ENCODE measurements at places on chromosomes 5 and 9.

GRCh38 chr9:6632516-6633183, 12.9 kb downstream of the GLDC start:
- DNase-seq, result peak; percentile 73

GRCh38 chr5:68319706-68320412, 104.3 kb downstream of the PIK3R1 start:
- DNase-seq, result no peak

DNA sequence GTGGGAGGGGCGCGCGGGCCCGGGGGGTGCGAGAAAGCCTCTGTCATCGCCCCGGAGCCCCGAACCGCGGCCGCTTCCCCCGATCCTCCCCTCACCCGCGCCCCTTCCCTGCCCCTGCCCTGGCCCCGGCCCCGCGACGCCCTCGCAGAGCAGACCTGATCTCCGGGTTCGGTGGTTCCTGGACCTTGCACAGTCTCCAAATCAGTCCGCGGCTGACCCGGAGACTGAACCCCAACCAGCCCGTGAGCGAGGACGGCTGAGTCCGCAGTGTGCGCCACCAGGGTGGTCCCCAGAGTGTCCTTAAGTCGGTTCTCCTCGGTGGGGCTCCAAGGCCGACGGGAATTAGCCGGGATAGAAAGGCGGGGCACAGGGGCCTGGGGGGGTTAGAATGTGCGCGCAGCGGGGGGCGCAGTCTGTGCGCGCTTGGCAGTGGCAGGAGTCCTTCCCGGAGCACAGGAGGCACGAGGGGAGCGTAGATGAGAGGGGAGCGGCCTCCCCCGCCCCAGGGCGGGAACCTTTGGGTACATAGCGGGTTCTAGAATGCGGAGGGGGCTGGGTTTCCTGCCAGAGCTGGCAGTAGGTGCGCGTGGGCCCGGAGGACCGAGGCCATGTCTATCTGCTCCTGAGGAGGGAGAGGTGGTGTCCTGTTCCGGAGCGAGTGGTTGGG, 779 bp downstream of the PKN3 start:
- peak; percentile 64 for DNase-seq

- no peak for DNase-seq
These were observed 464.7 kb downstream of the ZSWIM6 start for GRCh38 chr5:61796773-61797172.

GRCh38 chr9:27679338-27679737, 106.1 kb upstream of the C9orf72 start:
- DNase-seq, result no peak

DNA sequence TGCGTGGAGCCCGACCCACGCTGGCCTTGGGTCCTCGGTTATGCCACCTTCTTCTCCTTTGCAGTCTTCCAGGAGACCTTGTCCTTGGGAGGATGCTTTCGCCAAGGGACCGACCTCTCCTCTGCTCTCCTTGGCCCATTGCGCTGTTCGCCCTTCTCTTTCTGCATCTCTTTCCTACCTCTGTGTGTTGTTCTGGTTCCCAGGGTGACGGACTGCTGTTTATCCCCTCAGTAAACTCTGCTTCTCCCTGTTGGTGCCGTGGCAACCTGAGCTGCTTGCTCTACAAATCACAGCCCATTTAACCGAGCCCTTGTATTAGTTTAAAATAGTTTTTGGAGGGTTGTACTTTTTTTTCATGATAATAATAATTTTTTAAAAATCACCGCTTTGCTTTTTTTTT, 97.9 kb downstream of the DAPK1 start:
- DNase-seq, result no peak

GRCh38 chr5:165076686-165077085, 1571.3 kb downstream of the MAT2B start:
- no peak for DNase-seq

DNA sequence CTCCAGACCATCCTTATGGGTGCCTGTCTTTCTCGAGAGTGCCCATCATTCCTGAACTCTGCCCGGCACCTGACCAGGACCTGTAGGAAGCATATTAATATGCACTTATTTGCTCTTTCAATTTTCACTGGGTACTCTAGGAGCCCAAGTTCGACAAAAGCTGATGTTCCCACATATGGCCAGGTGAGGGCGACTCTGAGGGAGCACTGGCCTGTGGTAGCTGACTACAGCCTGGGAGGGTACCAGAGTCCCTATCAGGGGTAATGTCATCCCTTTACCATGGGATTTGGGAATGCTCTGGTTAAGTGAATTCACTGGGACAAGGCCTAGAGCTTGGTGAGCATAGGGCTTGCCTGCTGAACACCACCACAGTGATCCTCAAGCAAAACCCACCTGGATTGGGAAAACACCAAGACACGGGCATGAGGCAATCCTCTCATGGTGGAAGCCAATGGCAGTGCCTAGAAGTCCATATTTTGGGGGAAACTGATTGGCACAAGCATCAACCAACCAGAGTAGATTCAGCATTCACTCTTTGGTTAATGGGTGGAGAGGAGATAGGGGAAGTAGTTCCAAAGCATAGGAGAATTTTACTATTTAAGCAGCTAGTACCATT, 112.2 kb downstream of the MTX3 start:
- peak; percentile 33 for DNase-seq

- no peak for DNase-seq
These were observed 413.8 kb downstream of the KDM4C start for GRCh38 chr9:7171396-7172153.

- no peak for DNase-seq
These were observed 372.4 kb downstream of the KCNN2 start for GRCh38 chr5:114734238-114734637.

- no peak for DNase-seq
These were observed 32.3 kb downstream of the ERP44 start for GRCh38 chr9:100066539-100066938.

DNA sequence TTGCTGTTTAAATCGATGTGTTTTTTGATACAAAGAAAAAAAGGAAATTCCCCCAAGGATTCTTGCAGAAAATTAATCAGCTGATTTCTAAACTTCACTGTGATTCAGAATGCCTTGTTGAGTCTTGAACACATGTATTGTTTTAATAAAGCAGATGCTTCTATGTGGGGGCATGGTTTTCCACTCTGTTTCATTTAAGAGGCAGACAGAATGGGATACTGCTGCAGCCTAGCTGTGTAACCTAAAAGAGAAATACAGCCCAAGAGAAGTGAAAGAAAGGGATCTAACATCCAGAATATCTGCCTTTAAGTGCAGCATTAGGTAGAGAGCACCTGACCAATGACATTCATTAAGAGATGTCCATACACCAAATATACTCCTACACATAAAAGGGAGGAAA, 365.1 kb upstream of the CCNH start:
- no peak for DNase-seq

- no peak for DNase-seq
These were observed 385.0 kb downstream of the EFNA5 start for GRCh38 chr5:107285772-107286171.

GRCh38 chr5:142800776-142801494, 30.8 kb downstream of the ARHGAP26 start:
- DNase-seq, result no peak

- DNase-seq, result no peak
These were observed 424.6 kb upstream of the KLF4 start for GRCh38 chr9:107914151-107914550.

GRCh38 chr9:106980551-106981101, 117.7 kb downstream of the ZNF462 start:
- no peak for DNase-seq

DNA sequence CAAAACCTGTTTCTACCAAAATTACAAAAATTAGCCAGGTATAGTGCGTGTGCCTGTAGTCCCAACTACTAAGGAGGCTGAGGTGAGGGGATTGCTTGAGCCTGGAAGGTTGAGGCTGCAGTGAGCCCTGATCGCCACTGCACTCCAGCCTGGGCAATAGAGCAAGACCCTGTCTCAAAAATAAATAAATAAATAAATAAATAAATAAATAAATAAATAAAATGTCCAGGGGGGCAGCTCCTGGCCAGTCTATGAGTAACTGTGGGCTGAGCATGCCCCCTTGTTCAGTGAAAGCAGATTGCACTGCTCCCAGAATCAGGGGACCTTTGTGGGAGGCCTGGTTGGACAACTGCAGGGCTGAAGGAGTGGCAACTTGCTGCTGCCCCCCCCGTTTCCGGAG, 62.7 kb downstream of the PDE6A start:
- DNase-seq, result no peak

GRCh38 chr9:135363596-135363995, 116.0 kb upstream of the PPP1R26 start:
- no peak for DNase-seq

- DNase-seq, result no peak
These were observed 73.6 kb downstream of the FSTL4 start for GRCh38 chr5:133538718-133539117.

DNA sequence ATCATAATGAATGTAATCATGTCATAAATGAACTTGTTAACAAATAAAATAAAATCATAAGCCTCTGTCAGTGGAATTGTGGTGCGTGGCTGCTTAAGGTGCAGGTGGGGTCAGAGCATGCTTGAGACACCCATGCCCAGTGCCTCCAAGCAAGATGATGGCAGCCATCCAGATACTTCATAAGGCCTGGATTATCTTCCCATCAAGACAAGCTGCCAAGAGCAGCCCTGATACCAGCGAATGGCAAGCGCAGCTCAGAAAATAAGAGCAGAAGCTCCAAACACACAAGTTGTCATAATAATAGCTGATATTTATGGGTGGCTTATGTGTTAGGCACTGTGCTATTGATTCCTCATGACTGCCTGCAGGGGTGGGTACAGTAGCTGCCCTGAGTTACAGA, 21.8 kb upstream of the LMX1B start:
- DNase-seq, result no peak

DNA sequence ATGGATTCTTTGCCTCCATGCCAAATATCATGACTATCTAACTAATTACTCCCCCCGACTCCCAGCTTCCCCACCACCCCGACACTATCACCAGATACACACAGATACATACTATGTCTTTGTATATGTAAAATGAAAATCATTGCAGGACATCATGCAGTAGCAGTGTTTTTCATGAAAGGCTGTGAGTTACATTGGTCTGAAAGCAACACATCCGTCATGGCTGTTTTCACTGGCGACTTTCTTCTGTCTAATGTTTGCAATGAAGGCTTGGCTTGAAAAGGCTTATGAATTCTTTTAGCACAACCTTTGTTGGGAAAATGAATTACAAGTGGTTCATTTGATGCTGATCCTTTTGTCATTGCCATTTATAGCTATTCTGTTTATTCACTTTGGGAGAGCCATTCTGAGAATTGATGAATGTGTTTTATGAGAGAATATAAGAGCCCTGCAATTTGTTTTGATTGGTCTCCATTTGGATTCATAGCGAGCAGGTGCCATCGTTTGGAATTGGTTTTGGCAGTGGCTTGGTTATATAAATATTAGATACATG, 103.4 kb downstream of the PIP5K1B start:
- no peak for DNase-seq

GRCh38 chr5:90383903-90384302, 25.7 kb downstream of the CETN3 start:
- no peak for DNase-seq

- DNase-seq, result no peak
These were observed 68.2 kb upstream of the TAF1L start for GRCh38 chr9:32703635-32704034.

GRCh38 chr9:131709771-131710431, 30.0 kb downstream of the RAPGEF1 start:
- no peak for DNase-seq

- DNase-seq, result no peak
These were observed 136.8 kb downstream of the TLE1 start for GRCh38 chr9:81552581-81552991.

DNA sequence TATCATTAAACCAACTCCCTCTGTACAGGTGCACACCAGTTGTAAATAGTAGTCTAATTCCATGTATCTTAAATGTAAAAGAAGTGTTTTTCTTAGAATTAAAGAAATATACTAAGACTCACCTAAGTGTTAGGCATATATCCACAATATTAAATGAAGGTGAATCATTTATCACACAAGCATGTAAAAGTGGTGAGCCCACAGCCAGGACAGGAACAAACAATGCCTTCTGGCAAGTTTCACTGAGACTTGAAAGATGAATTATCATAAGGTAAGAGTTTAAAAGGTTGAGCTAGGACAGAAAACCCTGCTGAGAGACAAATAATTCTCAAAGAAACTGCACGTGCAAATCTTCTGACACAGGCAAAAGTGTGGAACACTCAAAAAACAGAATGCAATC, 832.5 kb downstream of the TAF11L14 start:
- DNase-seq, result no peak

DNA sequence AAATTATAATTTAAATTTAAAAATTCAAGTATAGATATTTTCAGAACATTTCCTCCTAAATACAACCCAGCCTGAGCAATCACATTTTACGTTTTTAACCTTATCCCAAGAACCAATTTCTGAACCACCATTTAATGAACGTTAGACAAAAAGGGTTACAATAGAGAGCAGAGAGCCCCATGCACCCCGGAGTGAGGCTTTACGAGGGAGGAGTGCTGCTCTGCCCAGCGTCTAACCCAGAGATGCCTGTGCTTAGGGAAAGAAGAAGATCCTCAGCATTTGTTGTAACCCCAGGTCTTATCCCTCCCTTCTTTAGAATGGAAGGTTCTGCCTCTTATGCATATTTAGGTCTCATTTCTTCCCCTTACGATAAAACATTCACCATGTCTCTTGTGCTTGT, 169.1 kb downstream of the ICE1 start:
- DNase-seq, result no peak

DNA sequence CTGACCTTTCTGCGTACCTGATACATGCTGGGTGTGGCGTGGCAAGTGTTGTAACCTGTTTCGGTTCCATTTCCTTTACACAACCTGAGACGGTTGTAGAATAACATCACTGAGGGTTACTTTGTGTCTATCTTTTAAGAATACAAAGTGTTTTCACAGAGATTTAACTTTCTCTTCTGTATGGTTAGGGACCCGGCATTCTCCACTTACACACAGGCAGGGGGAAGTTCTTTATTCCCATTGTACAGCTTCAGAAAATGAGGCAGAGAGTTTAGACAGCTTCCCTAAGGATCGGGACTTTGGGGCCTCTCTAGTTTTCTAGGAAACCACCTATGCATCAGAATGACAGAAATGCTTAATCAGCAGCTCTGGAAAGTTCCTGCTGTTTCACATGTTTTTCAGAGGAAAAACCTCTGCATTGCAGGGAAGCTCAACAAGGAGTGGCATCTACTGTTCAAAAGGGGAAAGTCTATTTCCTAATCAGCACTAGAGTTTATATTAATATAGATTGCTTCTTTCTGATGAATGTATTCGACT, 41.3 kb downstream of the CAST start:
- no peak for DNase-seq

DNA sequence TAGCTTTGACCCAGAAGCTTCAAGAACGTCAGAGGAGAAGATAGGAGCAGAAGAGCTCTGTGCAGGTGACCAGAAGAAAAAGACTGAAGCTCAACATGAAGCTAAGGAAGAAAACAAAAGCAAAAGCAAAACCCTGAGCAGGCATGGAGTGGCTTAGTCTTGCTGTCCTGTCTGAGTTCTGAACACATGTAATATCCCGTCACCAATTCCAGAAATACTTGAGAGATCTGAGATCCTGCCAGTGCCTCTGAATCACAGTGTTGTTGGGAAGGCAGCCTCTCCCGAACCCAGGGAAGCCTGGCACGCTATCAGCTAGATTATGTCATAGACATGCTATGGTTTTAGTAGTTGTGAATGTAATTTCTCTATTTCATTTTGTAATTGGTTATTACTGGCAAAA, 235.7 kb downstream of the ICE1 start:
- no peak for DNase-seq
